Spleen (tissue), 13 donors: ENCODE measurements at places on chromosomes 5 and 9. TPM values are rescaled to one million over a fixed set of nuclear protein-coding genes. Genes with fewer than 3 reads are reported as not detected.
A peak's percentile ranks its signal among the peaks of the same experiment; 100 is the strongest.

DNA sequence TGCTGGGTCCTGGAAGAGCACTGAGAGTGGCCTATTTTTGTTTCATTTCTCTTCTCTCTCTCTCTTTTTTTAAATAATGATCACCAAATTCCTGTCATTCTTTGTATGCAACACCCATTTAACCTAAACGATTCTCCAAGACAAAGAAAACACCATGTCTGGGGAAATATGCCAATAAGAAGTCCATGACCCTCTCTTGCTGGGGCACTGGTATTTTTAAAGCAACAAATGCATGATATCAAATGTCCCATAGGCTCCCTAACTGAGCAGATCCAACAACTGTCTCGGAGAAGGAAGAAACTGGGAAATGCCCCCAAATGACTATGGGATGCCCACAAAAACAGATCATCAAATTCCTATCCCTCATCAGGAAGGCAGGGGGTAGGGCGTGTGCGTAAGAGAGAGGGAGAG lies 567.4 kb downstream of the CCDC171 start:
- H3K4me3 ChIP-seq = no peak overlapping the region
- no peaks in the 10 kb centered on the region for H3K4me1 ChIP-seq
- DNase-seq = no peak
- no peaks in the 10 kb centered on the region for H3K27me3 ChIP-seq
- H3K36me3 ChIP-seq = no peaks in the 10 kb centered on the region

GRCh38 chr9:109974918-109975276 lies 194.9 kb downstream of the PALM2AKAP2 start:
- no peaks in the 10 kb centered on the region for H3K27me3 ChIP-seq
- H3K4me3 ChIP-seq = no peak overlapping the region
- DNase-seq = no peak
- H3K27ac ChIP-seq = peak overlapping the region; percentile 81
- peaks cover 40% of the 10 kb centered on the region for H3K4me1 ChIP-seq

GRCh38 chr5:142931896-142932686 lies 161.9 kb downstream of the ARHGAP26 start:
- no peak overlapping the region for H3K4me3 ChIP-seq
- no peak for DNase-seq
- H3K4me1 ChIP-seq = peaks cover 23% of the 10 kb centered on the region
- no peaks in the 10 kb centered on the region for H3K36me3 ChIP-seq
- no peaks in the 10 kb centered on the region for H3K27me3 ChIP-seq

DNA sequence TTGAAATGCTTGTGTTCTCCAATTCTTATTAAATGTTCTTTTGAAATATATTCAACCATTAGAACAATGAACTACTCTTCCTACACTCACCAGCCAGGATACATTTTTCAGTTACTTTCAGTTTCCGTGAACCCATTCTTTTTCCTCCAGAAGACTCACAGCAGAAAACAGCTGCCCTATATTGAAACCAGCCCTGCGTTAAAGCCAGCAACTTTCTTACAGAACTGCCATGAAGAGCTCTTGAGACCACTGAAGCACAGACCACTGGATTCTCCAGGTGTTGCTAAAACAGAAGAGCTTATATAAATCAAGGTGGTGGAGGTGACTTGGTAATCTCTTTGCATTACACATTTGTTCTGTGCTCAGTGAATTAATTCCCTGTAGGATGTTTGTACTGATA lies 365.9 kb upstream of the C9orf72 start:
- no peaks in the 10 kb centered on the region for H3K27me3 ChIP-seq
- no peaks in the 10 kb centered on the region for H3K36me3 ChIP-seq
- no peak for DNase-seq
- H3K4me3 ChIP-seq = no peak overlapping the region
- no peaks in the 10 kb centered on the region for H3K4me1 ChIP-seq
- no peak overlapping the region for H3K27ac ChIP-seq

- no peak overlapping the region for H3K27ac ChIP-seq
- no peak for DNase-seq
- no peaks in the 10 kb centered on the region for H3K36me3 ChIP-seq
- H3K4me1 ChIP-seq = no peaks in the 10 kb centered on the region
- no peaks in the 10 kb centered on the region for H3K27me3 ChIP-seq
Measured at GRCh38 chr9:84597131-84597530, 72.4 kb upstream of the NTRK2 start.

GRCh38 chr9:77719321-77719720 lies 71.2 kb upstream of the GNA14 start:
- H3K27ac ChIP-seq = no peak overlapping the region
- H3K4me1 ChIP-seq = no peaks in the 10 kb centered on the region
- no peaks in the 10 kb centered on the region for H3K36me3 ChIP-seq
- H3K27me3 ChIP-seq = no peaks in the 10 kb centered on the region

- no peak overlapping the region for H3K27ac ChIP-seq
- no peaks in the 10 kb centered on the region for H3K27me3 ChIP-seq
- DNase-seq = no peak
- no peak overlapping the region for H3K4me3 ChIP-seq
Measured at GRCh38 chr9:1732670-1733069, 282.5 kb upstream of the SMARCA2 start.

DNA sequence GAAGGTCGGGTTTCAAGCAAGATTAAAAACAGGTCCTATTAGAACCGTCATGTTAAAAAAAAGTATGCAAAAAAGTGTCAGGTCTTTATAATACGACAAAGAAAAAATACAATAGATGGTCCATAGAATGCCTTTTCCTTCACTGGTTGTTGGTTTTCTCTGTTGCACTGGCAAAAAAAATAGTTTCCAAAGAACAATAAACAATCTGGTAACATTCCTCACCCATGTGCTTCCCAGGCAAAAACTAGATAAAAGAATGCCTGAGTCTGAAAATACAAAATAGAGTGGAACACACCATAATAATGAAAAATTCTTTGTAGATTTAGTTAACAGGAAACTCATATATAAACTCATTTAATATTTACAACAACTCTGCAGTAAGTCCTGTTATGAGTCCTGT lies 590.0 kb upstream of the DMAC1 start:
- H3K4me3 ChIP-seq = no peak overlapping the region
- no peak overlapping the region for H3K27ac ChIP-seq
- no peak for DNase-seq
- H3K27me3 ChIP-seq = no peaks in the 10 kb centered on the region
- no peaks in the 10 kb centered on the region for H3K4me1 ChIP-seq

- peaks cover 31% of the 10 kb centered on the region for H3K36me3 ChIP-seq
- peaks cover 4% of the 10 kb centered on the region for H3K4me1 ChIP-seq
- no peak overlapping the region for H3K4me3 ChIP-seq
Measured at GRCh38 chr5:143017992-143018391, 247.8 kb downstream of the ARHGAP26 start.

GRCh38 chr5:145718956-145719355 lies 116.2 kb downstream of the PRELID2 start:
- H3K27me3 ChIP-seq = no peaks in the 10 kb centered on the region
- no peaks in the 10 kb centered on the region for H3K36me3 ChIP-seq
- H3K4me3 ChIP-seq = no peak overlapping the region
- no peak for DNase-seq
- no peaks in the 10 kb centered on the region for H3K4me1 ChIP-seq
- no peak overlapping the region for H3K27ac ChIP-seq

- no peaks in the 10 kb centered on the region for H3K27me3 ChIP-seq
- DNase-seq = no peak
- H3K27ac ChIP-seq = peak overlapping the region; percentile 95
- no peak overlapping the region for H3K4me3 ChIP-seq
- H3K4me1 ChIP-seq = peaks cover 92% of the 10 kb centered on the region
- no peaks in the 10 kb centered on the region for H3K36me3 ChIP-seq
Measured at GRCh38 chr5:14668181-14668591, 3.7 kb downstream of the OTULIN start.

DNA sequence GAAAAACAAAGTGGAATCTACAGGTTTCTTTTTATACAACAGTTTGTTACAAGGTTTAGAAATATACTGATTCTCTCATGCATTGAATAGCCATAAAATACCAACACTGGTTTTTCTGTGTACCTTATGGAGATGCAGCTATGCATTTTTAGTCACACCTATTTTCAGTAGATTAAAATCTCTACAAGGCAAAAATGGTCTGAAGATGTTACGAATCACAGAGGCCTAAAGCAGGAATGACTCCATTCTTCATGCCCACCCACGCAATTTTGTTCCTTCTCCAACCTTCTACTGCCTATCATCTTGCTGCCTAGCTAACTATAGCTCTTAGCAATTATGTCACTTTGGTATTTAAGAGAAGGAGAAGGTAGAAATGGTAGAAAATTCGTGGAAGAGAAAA lies 9.9 kb downstream of the PLK2 start:
- no peaks in the 10 kb centered on the region for H3K36me3 ChIP-seq
- no peaks in the 10 kb centered on the region for H3K4me1 ChIP-seq
- H3K27ac ChIP-seq = no peak overlapping the region
- DNase-seq = no peak
- no peak overlapping the region for H3K4me3 ChIP-seq

- no peaks in the 10 kb centered on the region for H3K27me3 ChIP-seq
- no peak overlapping the region for H3K4me3 ChIP-seq
- no peak for DNase-seq
- H3K27ac ChIP-seq = no peak overlapping the region
- H3K4me1 ChIP-seq = peaks cover 4% of the 10 kb centered on the region
Measured at GRCh38 chr5:55063899-55064298, 38.5 kb upstream of the GZMA start.

DNA sequence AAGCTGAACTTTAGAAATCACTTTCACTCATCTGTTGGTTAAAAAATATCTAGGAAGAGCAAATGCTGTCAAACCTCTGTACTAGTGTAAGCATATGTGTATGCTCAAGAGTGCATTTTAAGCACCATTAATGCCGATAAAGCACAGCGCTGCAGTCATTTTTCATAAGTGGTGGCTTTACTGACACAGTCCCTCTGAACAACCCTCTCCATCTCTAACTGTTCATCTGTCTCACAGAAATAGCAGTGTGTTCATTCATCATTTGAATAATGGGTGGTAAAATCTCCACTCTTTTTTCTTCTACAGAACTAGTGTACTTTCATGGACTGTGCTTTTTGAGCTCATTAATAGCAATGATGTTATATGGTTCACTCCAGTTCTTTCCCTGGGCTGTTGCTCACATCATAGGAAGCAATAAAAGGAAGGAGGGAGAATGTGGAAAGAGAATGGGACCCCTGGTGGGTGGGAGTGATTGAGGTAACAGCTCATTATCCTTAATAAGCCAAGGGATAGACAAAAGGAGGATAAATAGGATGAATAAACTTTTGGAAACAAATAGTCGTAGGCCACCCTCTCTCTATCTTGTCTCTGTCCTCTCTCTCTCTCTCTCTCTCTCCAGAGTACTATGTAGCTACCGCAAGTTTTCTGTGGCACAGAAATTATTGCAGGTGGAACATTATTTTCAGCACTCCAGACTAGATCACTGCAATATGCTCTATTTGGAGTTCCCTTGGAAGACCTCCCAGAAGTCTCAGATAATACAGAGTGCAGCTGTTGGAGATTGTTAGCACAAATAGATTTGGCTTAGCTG lies 117.9 kb upstream of the PRDM9 start:
- no peaks in the 10 kb centered on the region for H3K36me3 ChIP-seq
- H3K27me3 ChIP-seq = no peaks in the 10 kb centered on the region
- H3K4me1 ChIP-seq = no peaks in the 10 kb centered on the region
- no peak for DNase-seq

DNA sequence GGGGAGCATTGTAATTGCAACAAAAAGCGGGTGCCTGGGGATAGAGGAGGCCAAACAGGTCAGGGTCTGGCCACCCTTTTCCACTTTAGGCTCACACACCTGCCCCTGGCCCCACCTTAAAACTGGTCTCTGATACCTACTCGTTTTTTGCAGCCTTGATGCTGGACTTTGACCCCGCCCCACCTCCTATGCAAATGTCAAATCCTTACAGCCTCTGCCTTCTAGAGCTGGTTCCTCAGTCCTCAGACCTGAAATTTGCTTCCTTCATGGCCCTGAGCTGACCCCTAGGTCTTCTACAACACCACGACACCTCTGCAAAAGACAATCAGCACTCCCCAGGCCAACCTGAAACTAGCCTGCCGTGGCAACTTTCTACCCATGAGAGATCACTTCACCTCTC lies 37.7 kb downstream of the SMIM23 start:
- H3K27me3 ChIP-seq = peaks cover 6% of the 10 kb centered on the region
- no peaks in the 10 kb centered on the region for H3K4me1 ChIP-seq
- no peak overlapping the region for H3K27ac ChIP-seq
- H3K4me3 ChIP-seq = no peak overlapping the region

DNA sequence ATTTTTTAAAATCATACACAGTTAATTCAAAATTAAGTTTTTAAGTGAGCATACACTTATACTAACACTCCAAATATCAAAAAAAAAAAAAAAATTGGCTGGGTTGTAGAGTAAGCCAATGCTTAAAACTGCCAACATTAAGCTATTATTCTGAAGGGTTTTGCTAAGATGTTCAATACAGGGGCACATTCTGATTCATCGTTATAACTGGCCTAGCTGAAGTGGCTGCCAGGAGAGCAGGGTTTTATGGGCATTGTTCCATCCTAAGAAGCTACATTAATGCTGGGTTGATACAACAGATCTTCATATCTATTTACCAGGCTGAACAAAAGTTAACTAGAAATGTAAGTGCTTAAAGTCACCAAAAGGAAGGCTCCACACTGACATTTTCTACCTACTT lies 13.4 kb downstream of the ELAVL2 start:
- no peak overlapping the region for H3K4me3 ChIP-seq
- H3K27ac ChIP-seq = no peak overlapping the region
- no peaks in the 10 kb centered on the region for H3K27me3 ChIP-seq
- no peaks in the 10 kb centered on the region for H3K4me1 ChIP-seq
- H3K36me3 ChIP-seq = no peaks in the 10 kb centered on the region

DNA sequence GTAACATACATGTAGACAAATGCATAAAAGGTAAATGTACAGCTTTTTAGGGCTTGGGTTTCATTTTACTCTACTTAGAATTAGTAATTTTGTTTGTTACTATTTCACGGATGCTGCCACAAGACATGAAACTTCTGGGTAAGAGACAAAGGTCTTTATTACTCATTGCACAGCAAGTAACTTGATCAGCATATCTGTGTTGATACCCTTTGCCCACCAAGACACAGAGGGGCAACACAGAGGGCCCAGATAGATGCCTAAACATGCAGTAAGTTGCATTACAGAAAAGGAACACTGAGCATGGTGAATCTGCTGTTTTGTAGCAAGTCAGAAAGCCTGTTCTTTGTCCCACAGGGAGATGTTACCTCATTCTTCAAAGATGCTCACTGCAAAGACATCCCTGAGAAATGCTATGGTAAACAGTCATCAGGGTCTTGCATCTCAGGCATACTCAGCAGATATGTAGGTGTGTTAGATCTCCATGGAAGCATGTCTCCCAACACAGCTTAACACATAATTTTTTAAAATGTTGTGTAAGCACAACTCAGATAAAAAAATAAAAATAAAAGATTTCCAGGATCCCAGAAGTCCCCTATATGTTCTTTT lies 10.3 kb downstream of the ITGA2 start:
- peaks cover 1% of the 10 kb centered on the region for H3K4me1 ChIP-seq
- H3K36me3 ChIP-seq = no peaks in the 10 kb centered on the region
- no peaks in the 10 kb centered on the region for H3K27me3 ChIP-seq
- no peak overlapping the region for H3K27ac ChIP-seq

GPR150 gene
- 0.23 TPM for total RNA-seq

MAP3K1 gene
- total RNA-seq = 73.6 TPM

CNTNAP3B gene
- total RNA-seq = 13.7 TPM

RASGEF1C gene
- total RNA-seq = not detected

CAMLG gene
- total RNA-seq = 20.8 TPM

FUBP3 gene
- 30.9 TPM for total RNA-seq

FYB1 gene
- total RNA-seq = 228 TPM

FOXD4L3 gene
- total RNA-seq = 0.39 TPM

IFNA13 gene
- 1.7 TPM for total RNA-seq

ZNF483 gene
- 10.0 TPM for total RNA-seq
